ENCODE measurements at places on chromosomes 11 and 22. TPM values are rescaled to one million over a fixed set of nuclear protein-coding genes. Genes with fewer than 3 reads are reported as not detected.
A peak's percentile ranks its signal among the peaks of the same experiment; 100 is the strongest.

OR52I2 gene
- not detected for total RNA-seq

- no peak for DNase-seq
These were observed 14.7 kb downstream of the DEPDC5 start for GRCh38 chr22:31768422-31769059.

- no peak for DNase-seq
These were observed 6.9 kb downstream of the GTPBP1 start for GRCh38 chr22:38712486-38713207.

GRCh38 chr11:8531982-8532381, 62.0 kb downstream of the STK33 start:
- no peak for DNase-seq

SCN2B gene
- total RNA-seq = under 0.01 TPM

RPS6KB2 gene
- 72.9 TPM for total RNA-seq

DNA sequence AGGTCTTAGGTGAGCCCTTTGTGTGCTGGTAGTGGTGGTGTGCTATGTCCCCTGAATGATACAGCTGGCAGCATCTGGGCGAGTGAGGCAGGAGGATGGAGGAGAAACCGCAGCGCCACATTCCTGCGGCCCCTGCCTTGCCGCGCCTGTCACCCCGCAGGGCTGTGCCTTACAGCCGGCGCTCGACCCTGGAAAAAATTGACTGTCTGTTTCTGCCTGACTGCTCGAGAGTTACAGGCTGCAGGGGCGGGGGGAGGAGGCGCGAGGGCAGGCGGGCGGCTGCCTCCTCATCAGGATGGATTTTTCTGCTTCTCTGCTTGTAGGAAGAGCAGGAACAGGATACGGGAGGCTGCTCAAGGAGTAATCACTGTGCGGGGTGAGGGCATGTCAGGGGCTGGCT, 443.4 kb downstream of the MIAT start:
- peak; percentile 18 for DNase-seq

TMPRSS5 gene
- 0.07 TPM for total RNA-seq
